ENCODE measurements at places on chromosomes 7 and 10.

DNA sequence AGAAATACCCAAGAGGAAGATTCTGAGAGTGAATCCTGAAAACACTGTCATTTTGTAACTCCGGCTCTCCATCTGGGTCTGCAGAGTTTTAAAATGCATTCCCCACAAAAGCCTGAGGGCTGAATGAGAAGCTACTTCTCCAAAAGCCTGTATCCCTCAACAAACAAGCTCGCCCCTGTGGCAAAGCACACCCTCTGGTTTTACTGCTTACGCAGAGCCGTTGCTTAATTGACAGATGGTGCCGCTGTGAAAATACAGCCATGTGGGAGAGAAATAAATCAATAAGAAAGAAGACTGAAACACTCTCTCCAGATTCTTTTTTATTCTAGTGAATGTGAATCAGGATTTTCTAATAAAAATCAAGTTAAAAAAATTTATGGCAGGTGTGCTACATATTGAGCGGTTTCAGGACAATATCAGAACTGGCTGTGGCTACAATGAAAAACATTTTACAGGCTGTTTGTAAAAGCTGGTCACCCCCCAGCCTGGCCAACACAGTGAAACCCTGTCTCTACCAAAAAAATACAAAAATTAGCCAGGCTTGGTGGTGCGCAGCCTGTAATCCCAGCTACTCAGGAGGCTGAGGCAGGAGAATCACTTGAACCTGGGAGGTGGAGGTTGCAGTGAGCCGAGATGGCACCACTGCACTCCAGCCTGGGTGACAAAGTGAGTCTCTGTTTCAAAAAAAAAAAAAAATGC, 32.5 kb downstream of the C7orf33 start:
- no peak for DNase-seq

- no peak for DNase-seq
Measured at GRCh38 chr10:4828005-4828404, 2.0 kb downstream of the AKR1E2 start.

GRCh38 chr10:84065804-84066601, 73.3 kb upstream of the GHITM start:
- no peak for DNase-seq

- DNase-seq = no peak
Measured at GRCh38 chr7:114917211-114917839, 4.6 kb upstream of the MDFIC start.

DNA sequence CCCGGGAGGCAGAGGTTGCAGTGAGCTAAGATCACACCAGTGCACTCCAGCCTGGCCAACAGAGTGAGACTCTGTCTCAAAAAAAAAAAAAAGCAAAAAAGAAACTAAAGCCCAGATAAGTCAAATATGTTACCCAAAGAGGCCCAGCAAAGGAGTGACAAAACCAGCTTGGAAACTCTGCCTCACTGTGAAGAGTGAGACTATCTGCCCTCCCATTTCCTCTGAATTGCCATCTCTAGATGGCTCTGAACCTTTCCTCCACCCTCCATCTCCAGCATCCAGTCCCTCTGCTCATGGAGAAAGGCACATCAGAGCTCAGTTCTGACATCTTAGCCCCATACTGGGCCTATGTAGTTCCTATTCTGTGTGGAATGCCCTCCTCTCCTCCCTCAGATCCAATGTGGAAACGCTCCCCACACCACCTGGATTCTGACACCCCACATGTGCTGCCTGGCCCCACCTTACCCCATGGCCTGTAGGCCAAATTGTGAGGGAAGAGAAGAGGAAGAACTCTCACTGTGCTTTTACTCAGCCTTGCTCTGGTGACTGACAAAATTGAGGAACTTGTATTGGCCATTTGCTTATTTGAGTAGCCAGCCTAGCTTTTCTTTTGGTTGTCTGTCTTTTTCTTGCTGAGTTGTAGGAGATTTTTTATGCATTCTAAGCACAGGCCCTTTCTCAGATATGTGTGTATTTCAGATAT, 18.0 kb upstream of the NUDCD3 start:
- no peak for DNase-seq

DNA sequence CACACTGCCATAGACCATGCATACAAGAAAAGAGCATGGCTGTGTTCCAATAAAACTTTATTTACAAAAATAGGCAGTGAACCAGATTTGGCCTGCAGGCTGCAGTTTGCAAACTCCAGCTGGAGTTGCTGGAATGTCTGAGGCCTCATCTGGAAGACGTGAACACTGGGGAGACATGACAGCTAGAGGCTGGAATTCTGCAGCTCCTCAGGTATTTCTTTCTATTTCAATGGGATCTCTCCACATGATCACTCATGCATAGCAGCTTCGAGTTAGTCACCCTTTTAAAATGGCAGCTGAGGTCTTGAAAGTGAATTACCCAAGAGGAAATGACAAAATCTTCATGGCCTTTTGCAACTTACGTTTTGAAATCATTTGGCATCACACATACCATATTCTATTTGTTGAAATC, 52.6 kb upstream of the BET1 start:
- no peak for DNase-seq

- DNase-seq = no peak
Measured at GRCh38 chr7:16015981-16016380, 329.5 kb upstream of the MEOX2 start.

DNA sequence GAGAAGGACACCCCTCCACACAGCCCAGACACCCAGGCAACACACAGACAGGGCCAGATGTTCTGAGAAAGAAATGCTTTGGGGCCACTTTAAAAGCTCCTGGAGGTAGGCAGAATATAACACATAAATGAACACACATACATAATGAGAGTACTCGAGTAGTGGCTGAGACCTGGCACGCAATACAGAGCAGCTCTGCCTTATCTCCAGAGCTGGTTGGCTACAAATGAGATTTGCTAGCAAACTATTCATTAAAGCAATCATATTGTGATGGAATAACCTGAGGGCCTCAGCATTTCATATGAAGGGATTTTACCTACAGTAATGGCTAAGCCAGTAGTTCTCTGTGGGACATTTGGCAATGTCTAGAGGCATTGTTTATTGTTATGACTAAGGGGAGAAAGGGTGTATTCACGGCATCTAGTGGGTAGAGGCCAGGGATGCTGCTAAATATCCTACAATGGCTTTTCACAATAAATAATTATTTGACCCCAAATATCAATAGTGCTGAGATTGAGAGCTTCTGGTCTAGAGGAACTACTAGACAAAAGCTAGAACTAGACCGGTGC, 5.5 kb upstream of the IMPDH1 start:
- no peak for DNase-seq

DNA sequence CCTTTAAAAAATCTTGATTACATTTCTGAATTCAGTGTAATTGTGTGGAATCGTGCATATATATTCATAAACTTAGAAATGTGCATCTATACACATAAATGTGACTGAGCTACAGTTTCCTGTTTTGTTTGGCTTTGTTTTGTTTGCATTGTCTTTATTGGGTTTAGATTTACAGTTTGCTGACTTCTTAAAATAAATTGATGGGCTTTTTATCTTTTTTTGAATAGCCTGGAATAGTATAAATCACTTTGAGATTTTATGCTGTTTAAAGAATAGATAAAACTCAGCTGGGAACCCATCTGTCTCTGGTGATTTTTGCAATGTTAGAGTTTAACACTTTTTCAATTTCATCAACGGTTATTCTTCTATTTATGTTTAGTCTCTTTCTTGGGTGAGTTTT, 21.2 kb upstream of the BRAF start:
- DNase-seq = no peak

DNA sequence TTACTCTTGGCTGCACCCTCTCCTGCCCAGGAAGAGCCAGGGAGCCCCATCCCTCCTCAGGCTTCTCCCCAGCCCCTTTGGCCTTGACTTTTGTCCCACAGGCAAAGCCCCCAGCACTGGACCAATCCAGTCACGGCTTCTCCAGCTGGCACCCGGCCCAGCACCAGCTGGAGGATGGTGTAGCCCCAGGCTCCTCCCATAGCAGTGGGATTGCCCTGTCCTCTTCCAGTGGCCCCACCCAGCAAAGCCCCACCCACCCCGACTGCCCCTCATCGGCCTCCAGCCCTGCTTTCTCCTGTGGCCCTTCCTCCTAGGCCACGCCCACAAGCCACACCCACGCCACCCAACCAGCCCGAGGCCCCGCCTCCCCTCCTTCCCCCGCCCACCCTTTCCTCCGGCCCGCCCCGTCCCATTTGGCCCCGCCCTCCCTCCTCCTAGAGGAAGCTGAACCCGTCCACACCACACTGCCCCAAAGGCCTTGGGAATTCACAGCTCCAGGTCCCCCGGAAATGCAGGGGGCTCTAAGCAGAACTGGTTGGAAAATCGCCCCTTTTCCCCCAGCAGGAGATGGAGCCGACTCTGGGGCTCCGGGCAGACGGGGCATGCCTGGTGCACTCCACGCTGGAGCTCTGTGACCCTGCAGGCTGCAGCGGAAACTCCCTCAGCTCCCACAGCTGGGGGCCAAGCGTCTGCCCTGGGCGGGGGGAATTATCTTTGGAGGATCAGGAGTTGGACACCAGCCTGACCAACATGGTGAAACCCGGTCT, 25.2 kb downstream of the GET4 start:
- DNase-seq = peak; percentile 95

DNA sequence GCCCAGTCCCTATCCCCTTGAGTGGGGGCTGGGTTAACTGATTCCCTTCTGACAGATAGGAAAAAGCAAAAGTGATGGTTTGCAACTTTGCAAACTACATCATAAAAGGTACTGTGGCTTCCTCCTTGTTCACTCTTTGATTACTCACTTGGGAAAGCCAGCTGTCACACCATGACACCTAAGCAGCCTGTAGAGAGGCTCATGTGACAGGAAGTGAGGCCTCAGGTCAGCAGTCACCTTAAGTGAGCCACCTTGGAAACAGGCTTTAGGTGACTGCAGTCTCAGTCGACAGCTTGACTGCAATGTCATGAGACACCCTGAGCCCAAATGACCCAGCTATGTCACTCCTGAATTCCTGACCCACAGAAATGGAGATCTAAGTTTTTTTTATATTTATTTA, 4.3 kb upstream of the CHCHD2 start:
- no peak for DNase-seq

- DNase-seq = no peak
Measured at GRCh38 chr7:55561690-55562089, 10.6 kb downstream of the VOPP1 start.

- no peak for DNase-seq
Measured at GRCh38 chr10:127968659-127969058, 61.8 kb downstream of the PTPRE start.

DNA sequence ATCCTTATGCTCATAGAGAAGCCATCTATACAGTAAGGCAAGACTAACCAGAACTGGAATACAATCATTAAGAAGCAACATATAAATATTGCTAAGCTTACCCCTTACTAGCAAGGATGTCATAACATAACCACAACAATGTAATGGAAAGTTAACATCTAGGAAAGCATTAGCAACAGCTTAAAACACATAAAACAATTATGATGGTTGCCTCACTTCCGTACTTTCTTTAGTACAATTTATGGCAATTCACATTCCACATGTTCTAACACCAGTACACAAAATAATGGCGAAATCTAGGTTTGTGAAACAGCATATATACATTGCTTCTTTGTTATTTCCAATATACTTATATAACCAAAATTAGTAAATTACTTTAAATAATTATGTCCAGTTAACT, 195.0 kb downstream of the AHR start:
- DNase-seq = no peak

DNA sequence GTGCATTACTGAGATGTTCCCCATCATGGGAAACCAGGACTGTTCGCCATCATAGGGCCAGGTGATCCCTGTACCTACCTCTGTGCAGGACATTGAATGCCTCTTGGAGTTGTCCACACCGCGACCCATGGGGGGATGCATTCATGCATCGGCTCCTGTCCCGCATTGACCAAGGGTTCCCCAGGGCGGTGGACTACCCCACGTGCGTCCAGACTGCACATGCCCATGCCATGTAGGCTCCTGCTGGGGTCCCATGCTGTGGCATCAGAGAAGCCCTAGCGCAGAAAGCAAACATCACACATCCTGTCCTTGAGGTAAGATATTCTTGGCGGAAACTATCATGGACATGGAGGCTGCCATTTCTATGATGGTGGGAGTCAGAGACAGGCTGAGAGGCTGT, 121.6 kb upstream of the UNC5B start:
- no peak for DNase-seq

DNA sequence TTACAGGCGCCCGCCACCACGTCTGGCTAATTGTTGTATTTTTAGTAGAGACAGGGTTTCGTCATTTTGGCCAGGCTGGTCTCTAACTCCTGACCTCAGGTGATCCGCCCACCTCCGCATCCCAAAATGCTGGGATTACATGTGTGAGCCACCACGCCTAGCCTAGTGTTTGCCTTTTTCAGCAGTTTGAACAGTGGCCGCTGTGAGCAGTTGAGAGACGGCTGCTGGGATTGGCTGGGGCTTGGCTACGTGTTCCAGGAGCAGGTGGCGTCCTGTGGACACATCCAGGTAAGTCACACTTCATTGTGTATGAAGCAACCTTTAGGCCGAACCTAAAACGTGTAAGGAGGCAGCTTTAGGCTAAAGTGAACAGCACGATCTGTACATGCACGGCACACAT, 231.8 kb upstream of the PITRM1 start:
- no peak for DNase-seq

DNA sequence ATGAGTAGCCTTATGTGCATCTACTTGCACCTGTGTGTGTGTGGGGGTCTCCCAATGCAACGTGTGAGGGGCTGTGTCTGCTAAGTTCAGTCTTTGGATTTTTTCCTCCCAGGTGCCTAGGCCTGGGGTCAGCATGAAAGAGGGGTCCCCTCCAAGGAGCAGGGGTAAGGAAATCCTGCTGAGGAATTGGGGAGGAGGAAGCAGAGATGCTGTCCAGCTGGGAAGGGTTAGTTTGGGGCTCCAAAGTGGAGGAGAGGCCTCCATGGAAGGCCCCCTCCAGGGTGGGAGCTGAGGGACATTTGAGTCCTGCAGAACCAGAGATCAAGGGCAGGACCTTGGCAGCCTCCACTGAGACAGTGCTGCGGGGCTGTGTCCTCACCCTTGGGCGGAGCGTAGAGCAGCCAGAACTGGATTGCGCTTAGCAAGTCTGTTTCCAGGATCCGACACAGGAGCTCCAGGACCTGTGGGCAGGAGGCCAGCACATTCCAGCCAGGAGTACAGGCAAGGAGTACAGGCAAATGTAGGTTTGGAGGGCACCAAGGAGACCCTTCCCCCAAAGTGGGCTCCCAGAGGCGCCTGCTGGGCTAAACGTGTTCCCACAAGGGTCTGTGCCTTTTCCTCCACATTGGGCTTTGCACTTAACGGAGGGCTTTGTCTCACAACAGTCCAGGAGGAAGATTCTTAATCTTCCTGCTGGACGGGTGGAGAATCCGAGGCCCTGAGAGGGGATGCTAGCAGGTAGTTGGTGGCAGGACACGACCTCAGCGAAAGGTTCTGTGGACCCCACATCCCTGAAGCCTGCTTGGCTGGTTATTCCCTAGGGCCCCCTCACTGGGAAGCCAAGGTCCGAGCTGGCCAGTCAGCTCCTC, 10.1 kb downstream of the TBATA start:
- DNase-seq = peak; percentile 16

GRCh38 chr7:159098811-159099655, 45.6 kb downstream of the VIPR2 start:
- DNase-seq = no peak

GRCh38 chr10:17657103-17657500, 13.2 kb downstream of the STAM start:
- no peak for DNase-seq

GRCh38 chr10:48811917-48812316, 127.2 kb downstream of the WDFY4 start:
- DNase-seq = no peak

GRCh38 chr10:114687459-114687858, 29.4 kb upstream of the ABLIM1 start:
- no peak for DNase-seq

Data from mucosa of descending colon (tissue), 3 donors.